ENCODE measurements at places on chromosomes 12 and 14.

DNA sequence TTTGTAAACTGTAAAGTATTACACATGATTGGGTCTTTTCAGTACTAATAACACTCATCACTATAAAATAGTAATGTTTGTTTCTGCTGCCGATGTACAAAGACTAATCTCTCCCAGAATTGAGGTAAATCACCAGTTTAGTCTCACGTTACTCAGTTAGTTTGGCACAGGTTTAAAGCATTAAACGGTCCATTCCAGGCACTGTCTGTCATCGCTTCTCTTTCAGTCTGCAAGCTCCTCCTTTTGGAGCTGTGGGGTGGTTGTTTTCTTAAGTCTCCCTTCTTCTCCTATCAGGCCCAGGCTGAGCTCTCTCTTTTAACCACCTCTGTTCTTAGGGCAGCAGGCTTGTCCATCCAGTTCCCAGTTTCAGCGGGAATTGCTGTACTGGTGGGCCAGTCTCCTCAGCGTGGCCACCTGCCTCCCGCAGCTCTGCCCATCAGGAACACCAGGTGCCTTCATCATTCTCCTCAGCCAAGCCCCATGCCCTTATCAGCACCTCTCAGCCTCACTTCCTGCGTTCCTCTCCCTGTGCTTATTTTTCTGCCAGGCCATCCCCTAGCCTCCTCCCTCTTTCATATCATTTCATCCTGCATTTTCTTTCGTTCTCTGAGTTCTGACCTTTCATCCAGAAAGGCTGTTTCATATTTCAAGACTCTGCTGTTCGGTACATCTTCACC, 149.0 kb downstream of the TGFB3 start:
- no peak for DNase-seq

GRCh38 chr12:123384318-123384993, 524 bp downstream of the KMT5A start:
- no peak for DNase-seq

- DNase-seq, result no peak
These were observed 45.6 kb upstream of the MIS18BP1 start for GRCh38 chr14:45298423-45299117.

DNA sequence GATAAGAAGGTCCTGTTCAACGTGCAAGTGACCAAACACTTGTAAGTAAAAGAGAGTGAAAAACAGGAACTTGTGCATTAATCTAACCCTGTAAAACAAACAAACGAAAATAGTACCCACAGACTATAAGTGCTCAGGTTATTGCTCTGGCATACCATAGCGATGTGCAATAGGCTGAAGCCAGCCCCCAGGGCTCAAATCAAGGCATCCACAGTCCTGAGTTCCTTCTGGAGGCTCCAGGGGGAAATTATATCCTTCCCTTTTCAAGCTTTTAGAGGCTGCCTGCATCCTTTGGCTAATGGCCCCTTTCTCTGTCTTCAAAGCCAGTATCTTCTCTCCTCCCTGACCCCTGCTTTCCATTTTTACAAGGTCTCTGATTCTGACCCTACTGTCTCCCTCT, 8.1 kb upstream of the CMAS start:
- DNase-seq, result no peak

DNA sequence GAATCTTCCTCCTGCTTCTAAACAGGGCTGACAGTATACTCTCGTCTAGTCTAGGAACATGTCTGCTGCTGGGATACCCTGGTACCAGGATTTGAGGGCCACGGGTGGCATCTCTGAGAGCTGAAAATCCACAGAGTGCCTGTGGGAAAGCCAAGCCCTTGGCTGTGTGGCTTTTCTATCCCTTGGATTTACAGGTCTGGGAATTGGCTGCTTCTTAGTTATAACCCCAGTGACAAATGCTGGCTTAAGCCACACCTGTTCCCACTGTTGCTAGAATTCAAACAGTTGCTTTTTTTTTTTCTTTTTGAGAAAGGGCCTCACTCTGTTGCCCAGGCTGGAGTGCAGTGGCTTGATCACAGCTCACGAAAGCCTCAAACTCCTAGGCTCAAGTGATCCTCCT, 14.3 kb upstream of the RIN3 start:
- no peak for DNase-seq

DNA sequence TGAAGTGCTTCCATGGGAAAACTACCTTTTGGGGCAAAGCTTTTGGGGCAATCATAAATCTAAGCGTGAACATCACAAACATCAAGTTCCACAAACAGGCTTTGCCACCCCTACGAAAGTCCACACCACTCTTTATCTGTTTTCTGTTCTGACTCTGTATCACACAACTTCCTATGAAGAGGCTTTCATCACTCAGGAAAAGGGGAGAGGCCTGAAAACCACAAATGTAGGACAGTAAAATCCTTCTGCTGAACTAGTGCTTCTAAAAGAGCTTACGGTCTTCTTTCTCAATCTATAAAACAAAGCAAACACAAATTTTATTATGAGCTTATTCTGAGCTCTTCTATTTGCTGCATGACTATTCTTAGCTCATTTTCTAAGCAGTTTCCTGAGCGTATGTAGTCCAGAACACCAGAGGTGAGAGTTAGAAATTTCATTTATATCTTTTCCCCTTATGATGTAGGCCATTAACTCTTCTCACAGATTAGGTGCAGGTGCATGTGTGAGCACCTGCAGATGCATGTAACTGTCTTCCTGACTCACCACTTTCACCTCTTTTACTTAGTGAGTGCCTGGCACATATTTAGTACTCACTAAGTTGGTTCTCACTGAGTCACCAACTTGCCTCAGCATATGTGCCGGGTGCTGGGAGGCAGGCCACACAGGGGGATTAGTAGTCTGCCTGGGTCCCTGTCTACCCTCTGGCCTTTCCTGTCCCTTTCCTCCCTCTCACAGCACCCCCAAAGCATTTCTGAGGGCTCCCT, 32.9 kb upstream of the SYCP3 start:
- DNase-seq, result peak; percentile 46

- DNase-seq, result no peak
These were observed 11.5 kb downstream of the ALG10 start for GRCh38 chr12:34033628-34034296.

DNA sequence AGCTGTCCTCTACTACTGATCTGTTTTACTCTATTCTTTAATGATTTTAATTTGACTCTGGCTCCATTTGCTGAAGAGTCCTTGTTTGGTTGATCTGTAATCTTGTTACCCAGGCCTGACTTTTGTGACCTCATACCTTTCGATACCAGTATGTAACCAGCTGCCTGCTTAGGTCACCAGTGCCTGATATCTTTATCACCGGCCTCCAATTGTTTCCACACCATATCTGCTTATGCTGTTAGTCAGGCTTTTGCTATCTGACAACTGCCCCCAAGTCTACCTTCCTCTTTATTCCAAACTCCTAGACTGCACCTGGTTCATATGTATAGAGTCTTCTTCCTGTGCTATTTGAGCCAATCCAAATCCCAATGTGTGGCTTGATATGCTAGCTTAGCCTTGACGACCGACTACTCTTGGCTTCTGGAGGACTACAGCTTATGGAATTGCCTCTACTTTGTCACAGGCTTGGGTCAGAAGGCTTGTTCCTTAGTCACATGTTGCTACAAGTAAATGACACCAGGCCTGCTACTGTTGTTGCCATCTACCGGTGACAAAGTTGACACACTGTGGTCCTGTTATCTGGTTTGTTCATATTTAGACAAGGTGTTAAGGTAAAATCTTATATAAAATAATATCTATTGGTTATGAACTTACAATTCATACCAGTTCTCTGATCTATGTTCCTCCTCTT, 193.9 kb downstream of the TRHDE start:
- no peak for DNase-seq

GRCh38 chr12:88805692-88806091, 225.4 kb upstream of the KITLG start:
- no peak for DNase-seq

- no peak for DNase-seq
These were observed 20.8 kb downstream of the SNRNP35 start for GRCh38 chr12:123478762-123479161.

DNA sequence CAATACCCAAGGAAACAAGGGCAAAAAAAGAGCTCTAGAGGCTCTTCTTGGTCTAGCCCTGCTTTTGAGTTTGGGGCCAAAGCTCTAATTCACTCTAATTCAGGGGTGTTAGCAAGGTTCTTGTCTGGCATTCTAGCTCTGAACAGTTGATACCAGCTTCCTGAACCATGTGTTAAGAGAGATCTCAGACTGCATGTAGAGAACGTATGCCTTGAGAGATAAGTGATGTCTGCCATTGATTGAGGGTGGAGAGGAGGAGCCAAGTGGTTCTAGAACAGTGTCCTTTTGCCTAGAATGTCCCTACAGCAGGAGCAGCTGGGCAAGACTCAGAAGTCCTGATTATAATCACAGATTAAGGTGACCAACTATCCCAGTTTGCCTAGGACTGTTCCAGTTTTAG, 18.2 kb upstream of the POC1B start:
- no peak for DNase-seq

DNA sequence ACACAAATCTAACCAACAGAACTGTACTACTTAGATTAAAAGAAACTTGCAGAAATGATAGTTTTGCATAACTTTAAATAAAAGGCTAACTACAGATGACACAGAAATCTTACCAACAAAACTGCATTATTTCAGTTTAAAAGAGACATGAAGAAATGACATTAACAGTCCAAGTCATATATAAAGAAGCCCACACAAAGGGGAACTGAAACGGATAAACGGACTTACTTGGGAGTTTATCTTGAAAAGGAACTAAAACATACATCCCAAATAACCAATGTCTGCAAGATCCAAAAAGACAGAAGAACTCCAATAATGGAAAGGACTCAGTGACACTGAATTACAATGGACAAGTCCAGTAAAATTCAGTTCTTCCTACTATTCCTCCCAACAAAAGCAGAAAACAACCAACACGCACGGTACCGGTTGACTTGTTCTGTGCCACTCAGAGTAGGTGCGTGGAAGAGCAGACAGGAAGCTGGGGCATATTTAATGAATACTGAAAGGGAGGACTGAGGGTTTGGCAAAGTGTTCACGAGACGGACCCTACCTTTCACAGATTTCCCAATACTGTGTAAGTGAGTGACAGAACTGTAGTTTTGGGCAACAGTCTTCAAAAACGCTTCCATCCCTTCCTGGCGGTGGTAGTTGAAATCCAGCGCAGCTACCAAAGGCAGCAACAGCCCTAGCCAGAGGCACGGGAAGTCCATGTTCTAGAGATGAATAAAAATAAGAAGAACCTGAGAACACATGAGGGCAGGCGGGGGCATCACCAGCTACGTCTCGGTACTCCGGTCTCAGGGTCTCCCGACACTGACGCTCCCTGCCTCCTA, 627 bp downstream of the CPM start:
- DNase-seq, result peak; percentile 16

DNA sequence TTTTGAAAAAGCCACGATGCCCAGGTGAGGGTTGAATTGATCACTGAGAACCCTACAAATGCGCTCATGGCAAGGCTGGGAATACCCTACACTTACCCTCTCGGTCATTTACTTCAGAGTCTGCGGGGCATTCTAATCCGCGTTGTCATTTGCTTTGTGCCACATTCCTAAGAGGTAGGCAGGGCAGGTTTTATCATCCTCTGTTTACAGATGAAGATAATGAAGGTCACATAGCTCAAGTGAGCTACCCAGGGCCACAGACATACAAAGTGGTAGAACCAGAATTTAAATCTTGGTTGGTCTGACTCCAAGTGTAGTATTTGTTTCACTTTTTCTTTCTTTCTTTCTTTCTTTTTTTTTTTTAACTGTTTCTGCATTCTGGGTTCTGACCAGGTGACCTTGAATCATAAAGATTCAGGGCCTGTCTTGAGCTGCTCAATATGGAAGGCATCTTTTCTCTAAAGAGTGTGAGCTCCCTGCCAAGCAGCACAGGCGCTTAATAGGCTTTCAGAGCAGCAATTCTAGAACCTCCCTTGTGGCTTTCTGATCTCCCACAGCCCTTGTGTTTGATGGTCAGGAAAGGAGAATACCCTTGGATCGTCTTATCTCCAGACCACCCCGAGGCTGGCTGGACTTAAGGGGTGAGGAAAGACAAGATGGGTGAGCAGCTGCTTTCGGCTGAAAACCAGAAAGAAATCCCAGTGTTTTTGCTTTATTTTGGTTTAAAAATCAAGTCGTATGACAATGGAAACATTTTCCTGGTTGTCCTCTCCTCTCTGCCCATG, 662 bp upstream of the BATF start:
- no peak for DNase-seq

GRCh38 chr12:105706973-105707334, 376.5 kb downstream of the C12orf75 start:
- no peak for DNase-seq

DNA sequence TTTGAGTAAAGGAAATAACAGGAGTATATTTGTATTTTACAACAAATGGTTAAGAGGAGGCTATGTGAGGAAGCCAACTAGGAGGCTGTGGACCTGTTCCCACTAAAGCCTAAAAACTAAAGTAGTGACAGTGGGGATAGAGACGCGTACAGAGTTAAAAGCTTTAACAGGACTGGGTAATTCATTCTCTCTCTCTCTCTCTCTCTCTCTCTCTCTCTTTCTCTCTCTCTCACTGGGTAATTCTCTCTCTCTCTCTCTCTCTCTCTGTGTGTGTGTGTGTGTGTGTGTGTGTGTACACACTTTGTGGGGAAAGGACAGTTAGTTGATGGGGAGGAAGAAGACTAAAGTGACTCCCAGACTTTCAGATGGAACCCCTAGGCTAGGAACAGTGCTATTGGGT, 16.3 kb downstream of the ERC1 start:
- DNase-seq, result no peak

GRCh38 chr12:76422543-76423438, 74.6 kb upstream of the BBS10 start:
- no peak for DNase-seq

DNA sequence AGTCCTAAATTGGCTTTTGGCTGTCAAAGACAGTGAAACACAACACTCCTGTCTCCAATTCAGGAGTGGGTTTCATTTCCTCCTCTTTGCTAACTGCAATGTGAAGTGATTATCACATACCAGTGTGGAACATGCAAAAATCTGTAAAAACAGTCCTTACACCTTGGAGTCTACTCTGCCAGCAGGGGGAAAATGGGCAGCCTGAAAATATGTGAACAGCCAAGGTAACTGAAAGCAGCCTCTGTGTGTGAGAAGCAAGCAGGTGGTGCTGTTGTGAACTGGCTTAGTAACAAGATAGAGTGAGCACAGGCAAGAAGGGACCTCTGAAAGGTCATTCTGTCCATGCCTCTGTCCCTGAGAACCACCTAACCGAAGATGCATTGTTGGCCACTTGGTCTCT, 6.0 kb downstream of the PRMT8 start:
- DNase-seq, result no peak

DNA sequence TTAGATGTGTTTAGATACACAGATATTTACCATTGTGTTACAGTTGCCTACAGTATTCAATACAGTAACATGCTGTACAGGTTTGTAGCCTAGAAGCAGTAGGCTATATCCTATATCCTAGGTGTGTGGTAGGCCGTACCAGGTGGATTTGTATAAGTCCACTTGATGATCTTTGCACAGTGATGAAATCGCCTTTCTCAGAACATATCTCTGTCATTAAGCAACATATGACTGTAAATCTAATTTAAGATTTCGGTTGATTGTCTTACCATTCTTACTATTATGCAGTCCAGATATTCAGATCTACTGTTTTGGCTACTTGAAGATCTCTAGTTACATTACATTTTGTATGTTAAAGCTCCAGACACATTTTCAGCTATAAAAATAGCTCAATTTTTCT, 39.8 kb downstream of the ERC1 start:
- DNase-seq, result no peak
